AG04450 (cell line): ENCODE measurements at places on chromosomes 7 and 10. TPM values are rescaled to one million over a fixed set of nuclear protein-coding genes. Genes with fewer than 3 reads are reported as not detected.

ATOH7 gene
- 0.06 TPM in 1 of 2 replicates, not detected in the other for polyA plus RNA-seq

GPR37 gene
- polyA plus RNA-seq = 5.5 and 11.2 TPM in 2 replicates

STRIP2 gene
- 1.3 and 1.7 TPM in 2 replicates for polyA plus RNA-seq

RBP3 gene
- polyA plus RNA-seq = not detected in 2 replicates

CCDC146 gene
- 8.8 and 9.0 TPM in 2 replicates for polyA plus RNA-seq

ANLN gene
- polyA plus RNA-seq = 34.0 and 46.6 TPM in 2 replicates
